Activated CD4-positive, alpha-beta T cell treated with anti-CD3 and anti-CD28 coated beads, Interleukin-2, amount 10 ng/mL, durations not matched to agents 24 days and 14 days (primary cell): ENCODE measurements at places on chromosomes 13 and 19. TPM values are rescaled to one million over a fixed set of nuclear protein-coding genes. Genes with fewer than 3 reads are reported as not detected.

Gene ETV2
- 0.93 and 1.1 TPM in 2 replicates for total RNA-seq

Gene TMPRSS9
- 0.09 TPM in 1 of 2 replicates, not detected in the other for total RNA-seq

- DNase-seq = no peak
Observed at GRCh38 chr19:46355234-46356148, 8.6 kb downstream of the PPP5C start.

- no peak for DNase-seq
Observed at GRCh38 chr19:4097501-4097900, 26.4 kb downstream of the MAP2K2 start.

GRCh38 chr13:22017226-22017625, 346.4 kb downstream of the FGF9 start:
- DNase-seq = peak; percentile 62

DNA sequence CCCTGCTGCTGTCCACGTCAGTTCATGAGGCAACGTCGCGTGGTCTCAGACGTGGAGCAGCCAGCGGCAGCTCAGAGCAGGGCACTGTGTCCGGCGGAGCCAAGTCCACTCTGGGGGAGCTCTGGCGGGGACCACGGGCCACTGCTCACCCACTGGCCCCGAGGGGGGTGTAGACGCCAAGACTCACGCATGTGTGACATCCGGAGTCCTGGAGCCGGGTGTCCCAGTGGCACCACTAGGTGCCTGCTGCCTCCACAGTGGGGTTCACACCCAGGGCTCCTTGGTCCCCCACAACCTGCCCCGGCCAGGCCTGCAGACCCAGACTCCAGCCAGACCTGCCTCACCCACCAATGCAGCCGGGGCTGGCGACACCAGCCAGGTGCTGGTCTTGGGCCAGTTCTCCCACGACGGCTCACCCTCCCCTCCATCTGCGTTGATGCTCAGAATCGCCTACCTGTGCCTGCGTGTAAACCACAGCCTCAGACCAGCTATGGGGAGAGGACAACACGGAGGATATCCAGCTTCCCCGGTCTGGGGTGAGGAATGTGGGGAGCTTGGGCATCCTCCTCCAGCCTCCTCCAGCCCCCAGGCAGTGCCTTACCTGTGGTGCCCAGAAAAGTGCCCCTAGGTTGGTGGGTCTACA, 6.6 kb downstream of the FSTL3 start:
- peak; percentile 59 for DNase-seq

GRCh38 chr19:7007859-7008258, 13.4 kb downstream of the MBD3L2B start:
- no peak for DNase-seq

DNA sequence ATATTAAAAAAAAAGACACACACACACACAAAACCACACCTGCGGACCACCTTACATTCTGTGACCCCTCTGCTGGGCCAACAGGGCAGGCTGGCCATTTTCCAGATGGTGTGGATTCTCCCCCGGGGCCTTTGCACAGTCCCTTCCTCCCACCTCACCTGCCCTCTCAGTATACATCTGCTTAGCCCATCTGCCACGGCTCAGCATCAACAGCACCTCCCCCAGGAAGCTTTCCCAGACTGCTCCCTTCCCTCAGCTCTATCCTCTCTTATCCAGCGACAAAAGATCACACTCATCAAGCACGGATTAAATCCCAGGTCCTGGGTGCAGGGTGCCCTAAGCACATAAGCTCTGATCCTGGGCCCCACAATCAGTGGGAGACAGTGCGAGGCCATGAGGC, 4.5 kb downstream of the ZNF787 start:
- no peak for DNase-seq

DNA sequence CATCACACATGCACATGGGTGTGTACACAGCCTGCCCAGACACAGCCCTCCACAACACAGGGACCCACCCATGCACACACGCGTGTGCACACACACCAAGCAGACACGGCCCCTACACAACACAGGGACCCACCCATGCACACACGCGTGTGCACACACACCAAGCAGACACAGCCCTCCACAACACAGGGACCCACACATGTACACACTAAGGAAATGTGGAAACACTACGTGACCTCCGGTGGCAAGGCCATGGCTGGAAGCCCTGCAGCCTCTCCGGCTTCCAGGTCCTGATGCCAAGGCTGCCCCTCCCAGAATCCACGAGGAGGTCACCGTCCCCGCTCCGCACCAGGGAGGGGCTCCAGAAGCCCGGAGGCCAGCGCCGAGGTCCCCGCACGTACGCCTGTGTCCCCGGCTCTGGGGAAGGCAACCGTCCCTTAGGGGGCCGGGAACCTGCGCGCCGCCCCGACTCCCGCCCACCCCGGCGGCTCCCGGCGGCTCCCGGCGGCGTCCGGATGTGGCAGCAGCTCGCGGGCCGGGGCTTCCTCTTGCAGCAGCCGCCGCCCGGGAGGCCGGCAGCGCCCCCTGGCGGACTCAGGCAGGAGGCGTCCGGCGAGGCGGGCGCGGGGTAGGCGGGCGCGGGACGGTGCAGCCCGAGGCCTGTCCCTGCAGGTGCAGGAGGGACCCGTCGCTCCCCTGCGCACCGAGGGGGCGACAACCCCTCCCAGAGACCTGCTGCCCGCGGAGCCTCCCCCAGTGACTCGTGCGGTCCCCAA, 29.8 kb upstream of the GRTP1 start:
- DNase-seq = peak; percentile 96

GRCh38 chr19:7456964-7457541, 31.8 kb downstream of the PEX11G start:
- DNase-seq = no peak

- no peak for DNase-seq
Observed at GRCh38 chr19:46349311-46349993, 2.6 kb downstream of the PPP5C start.

GRCh38 chr13:87736849-87737385, 65.7 kb downstream of the SLITRK5 start:
- no peak for DNase-seq
